ENCODE measurements at places on chromosomes 13 and 19.

- DNase-seq = peak; percentile 34
Measured at GRCh38 chr13:21054313-21054712, 7.1 kb downstream of the LATS2 start.

DNA sequence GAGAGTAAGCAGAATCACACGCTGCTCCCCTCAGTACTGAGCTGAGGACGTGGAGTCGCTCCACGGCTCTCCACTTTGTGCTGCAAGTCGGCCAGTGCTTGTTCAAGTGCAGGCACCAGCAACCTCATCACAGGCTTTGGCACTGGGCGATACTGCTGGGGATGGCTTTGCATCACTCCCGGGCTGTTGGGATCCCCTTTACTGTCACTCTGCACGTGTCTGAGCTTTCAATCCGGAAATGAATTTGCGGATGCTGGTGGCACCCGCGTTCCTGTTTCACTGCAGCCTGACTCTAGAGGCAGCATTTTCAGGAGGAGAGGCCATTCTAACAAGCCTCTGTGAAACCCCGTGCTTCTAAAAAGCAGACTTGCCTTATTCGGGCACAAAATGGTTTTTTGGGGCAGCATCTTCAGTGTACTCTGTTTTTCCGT, 19.1 kb downstream of the SMARCA4 start:
- DNase-seq = no peak

- no peak for DNase-seq
Measured at GRCh38 chr19:37078717-37079032, 442 bp downstream of the ZNF420 start.

DNA sequence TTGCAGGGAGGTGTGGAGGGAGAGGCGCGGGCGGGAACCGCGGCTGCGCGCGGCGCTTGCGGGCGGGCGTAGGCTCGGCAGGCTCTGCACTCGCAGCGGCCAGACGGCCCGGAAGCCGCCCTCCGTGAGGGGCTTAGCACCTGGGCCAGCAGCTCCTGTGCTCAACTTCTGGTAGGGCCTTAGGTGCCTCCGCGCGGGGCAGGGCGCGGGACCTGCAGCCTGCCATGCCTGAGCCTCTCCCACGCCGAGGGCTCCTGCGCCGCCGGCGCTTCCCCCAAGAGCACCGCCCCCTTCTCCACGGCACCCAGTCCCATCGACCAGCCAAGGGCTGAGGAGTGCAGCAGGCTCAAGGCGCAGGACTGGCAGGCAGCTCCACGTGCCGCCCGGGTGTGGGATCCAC, 940.8 kb upstream of the PCDH9 start:
- DNase-seq = no peak

- DNase-seq = no peak
Measured at GRCh38 chr19:13712767-13713201, 51.5 kb upstream of the MRI1 start.

DNA sequence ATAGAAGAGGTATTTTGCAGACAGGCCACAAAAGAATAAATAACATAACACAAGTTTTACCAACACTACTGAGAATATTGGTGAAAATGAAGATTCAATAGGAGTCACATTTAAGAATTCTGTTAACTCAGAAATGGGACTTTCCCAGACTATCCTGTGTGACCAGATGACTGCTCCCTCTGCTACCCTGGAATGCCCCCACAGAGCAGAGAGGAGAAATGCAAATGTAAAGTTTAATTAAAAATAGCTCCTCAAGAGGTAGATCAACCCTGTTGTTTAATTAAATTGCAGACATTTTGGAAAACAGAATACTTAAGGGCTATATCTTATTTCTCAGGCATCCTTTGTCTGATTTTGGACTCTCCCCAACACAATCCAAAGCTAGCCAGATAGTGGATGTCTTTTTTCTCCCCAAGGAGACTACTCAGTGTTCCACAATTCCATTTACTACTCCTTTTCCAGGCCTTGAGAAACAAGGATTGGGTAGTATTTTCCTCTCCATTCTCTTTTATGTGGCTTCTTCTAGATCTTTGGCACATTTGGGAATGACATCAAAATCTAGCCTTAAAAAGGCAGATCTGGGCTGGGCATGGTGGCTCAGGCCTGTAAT, 104.7 kb upstream of the TSC22D1 start:
- no peak for DNase-seq

DNA sequence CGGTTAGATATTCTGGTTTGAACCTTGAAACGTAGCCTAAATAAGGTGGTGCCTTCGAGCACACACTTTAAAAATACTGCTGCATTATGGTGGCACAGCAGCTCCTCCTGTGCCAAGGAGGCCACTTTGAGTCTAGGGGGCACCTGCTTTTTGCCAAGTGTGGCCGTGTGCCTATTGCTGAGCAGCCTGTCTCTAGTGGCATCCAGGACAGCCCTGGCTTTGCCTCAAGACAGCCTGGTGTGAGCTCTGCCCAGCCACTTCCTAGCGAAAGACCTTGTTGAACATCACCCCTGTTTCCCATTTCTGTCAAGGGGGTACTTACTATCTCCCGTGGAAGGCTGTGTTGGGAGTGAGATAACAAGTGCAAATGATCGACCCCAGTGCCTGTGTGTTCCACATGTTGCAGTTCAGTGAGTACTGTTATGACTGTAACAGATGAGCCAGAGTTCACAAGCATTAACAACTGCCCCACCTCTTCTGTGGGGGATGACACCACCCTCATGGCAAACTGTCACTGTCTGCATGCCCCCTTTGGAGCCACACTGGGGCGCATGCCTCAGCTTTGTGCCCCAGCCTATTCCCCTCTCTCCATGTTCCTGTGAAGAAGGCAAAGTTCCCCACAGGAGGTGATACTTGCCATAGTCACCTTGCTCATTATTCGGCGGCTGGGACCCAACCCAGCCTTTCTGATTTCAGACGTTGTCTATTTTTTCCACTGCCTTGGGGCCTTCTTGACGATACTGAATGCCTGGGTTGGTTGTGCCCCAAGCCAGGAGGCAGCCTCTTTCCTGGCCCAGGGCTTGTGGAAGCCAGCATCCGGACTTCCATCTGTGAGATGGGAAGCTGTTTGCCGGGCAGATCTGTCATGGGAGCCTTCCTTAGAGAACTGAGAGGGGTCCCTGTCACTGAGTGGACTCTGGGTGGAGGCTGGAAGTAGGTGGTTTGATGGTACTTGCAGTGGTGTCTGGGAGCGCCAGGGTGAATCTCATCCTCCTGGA, 5.4 kb downstream of the GATAD2A start:
- DNase-seq = no peak

- no peak for DNase-seq
Measured at GRCh38 chr19:54937926-54938325, 9.4 kb downstream of the NLRP7 start.

- no peak for DNase-seq
Measured at GRCh38 chr19:32313569-32314265, 31.7 kb upstream of the ZNF507 start.

DNA sequence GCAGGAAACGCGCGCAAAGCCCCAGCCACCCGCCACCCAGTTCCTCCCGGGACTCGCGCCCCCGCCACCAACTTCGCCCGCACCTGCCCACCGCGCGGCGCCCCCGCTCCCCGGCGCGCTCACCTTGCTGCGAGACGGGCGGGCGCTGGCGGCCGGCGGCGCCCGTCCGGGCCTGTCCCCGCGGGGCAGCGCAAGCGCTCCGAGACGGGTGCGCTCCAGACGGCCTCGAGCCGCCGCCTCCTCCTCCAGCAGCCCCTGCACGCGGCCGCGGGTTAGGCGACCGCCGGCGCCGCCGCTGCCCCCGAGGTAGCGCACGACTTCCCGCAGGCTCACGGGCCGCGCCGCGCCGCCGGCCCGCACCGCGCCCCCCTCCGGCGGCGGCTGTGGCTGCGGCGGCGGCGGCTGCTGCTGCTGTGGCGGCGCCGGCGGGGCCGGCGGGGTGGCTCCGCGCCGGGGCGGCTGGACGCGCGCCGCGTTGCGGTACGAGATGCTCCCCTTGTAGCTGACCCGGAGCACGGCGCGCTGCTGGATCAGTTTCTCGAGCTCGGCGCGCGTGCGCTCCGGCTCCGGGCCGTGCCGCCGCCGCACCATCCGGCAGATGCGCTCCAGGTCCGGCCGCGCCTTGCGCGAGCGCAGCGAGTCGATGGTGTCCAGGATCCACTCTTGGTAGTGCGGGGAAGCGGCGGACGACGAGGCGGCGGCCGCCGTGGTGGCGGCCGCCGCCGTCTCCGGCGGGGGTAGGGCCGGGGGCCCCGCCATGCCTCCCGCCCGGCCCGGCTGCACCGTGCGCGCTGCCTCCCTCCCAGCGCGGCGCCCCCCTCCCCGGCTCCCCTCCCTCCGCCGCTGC, 666 bp downstream of the SAMD1 start:
- DNase-seq = peak; percentile 72

DNA sequence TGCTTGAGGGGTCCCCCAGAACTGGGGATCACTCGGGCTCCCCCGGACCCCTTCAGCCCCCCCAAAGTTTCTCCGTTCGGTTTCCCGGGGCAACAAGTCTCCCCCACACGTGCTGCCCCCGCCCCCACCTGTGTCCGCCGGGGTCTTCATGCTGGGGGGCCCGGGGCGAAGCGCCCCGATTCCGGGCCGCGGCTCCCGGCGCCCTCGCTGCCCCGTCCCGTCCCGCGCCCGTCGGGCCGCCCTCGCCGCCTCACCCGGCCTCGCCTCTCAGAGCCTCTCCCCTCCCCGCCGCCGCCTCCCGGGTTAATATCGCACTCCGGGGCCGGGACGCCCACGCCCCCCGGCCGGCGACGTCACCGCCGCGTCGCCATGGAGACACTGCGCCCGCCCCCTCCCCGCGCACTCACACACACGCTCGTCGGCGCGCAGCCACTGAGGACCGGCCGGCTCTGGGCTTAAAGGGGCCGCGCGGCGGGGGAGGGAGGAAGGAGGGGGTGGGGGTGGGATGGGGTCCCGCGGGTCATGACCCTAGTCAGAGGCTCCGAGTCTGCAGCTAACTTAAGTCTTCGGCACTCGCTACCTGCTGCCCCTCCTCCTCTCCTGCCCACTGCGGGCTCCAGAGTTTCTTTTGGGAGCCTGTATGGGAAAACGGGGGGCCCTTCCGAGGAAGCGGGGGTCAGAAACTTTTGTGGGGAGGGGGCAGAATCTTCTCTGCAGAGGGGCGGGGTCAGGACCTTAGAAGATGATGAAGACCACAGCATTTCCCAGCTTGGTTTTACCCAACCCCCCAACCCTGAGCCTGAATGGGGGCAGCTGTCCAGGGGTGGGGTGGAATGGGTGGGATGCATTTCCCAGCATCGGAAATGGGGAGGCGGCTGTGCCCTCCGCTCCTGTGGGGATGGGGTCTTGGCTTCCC, at the start of gene ERF:
TSS of gene ERF (minus strand) at position 279 of the 916 bp plus-strand sequence. CDS start at position 150, 129 bp downstream.
- DNase-seq = peak; percentile 88
